Stimulated activated CD4-positive, alpha-beta T cell treated with anti-CD3 and anti-CD28 coated beads, TNF-alpha, amount 100 ng/mL, for 1 hour (primary cell): ENCODE measurements at places on chromosomes 6 and 20.

- peak; percentile 29 for DNase-seq
These were observed 208.8 kb upstream of the SUPT3H start for GRCh38 chr6:45586216-45587171.

DNA sequence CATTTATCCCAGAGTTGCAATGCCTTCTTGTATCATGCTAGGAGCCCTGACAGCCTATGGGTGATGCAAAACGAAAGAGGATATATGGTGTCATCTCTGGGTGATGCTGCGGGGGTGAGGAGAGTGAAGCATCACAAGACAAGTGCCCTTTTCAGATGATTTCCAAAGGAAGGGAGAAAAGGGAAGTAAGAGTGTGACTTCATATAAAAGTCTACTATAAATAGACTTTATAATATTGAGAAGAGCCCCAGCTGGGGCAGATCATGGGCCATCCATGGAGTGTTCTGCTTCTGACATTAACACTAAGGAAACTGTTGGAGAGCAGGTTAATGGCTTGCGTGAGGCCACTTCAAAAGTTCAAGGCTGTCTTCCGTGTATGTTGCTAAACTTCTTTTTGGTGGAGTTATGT, 4.4 kb downstream of the CD83 start:
- DNase-seq, result no peak

- DNase-seq, result no peak
These were observed 90.0 kb upstream of the IFNGR1 start for GRCh38 chr6:137309078-137309762.

GRCh38 chr6:91291071-91291470, 704.2 kb upstream of the MAP3K7 start:
- DNase-seq, result no peak
